ENCODE measurements at places on chromosomes 5 and 9.
A peak's percentile ranks its signal among the peaks of the same experiment; 100 is the strongest.

DNA sequence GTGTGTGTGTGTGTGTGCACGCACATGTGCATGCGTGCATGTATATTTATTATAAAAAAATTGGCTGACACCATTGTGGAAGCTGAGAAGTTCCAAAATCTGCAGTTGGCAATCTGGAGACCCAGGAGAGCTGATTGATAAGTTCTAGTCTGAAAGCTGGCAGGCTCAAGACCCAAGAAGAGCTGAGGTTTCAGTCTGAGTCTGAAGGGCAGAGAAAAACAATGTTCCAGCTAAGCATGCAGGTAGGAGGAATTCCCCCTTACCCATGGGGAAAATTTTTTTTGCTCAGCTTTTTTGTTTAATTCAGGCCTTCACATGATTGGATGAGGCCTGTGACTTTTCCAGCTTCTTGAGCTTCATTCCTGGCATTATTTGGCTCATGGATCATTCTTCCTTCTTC, 31.2 kb upstream of the ACTBL2 start:
- DNase-seq = no peak

DNA sequence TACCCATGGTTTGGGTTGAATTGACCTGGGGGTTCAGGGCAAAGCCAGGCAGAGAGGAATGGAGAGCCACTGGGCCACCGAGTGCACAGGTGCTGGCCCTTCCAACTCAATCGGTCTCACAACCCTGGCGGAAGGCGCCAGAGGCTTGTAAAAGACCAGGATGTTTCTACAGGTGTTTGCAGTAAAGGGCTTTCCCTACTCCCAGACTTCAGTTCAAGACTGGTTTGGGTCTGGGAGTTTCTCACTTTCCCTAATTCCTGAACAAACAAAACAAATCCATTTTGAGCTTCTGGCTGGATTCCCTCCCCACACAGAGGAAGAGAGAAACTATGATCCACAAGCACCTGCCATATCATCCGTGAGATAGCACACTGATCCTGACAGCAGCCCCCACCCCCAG, 125.2 kb upstream of the KLF4 start:
- no peak for DNase-seq

GRCh38 chr5:73633060-73633459, 7.1 kb downstream of the ARHGEF28 start:
- DNase-seq = no peak

GRCh38 chr5:122183098-122183787, 53.9 kb downstream of the ZNF474 start:
- no peak for DNase-seq

- no peak for DNase-seq
These were observed 205.0 kb downstream of the SLIT3 start for GRCh38 chr5:169095976-169096375.

DNA sequence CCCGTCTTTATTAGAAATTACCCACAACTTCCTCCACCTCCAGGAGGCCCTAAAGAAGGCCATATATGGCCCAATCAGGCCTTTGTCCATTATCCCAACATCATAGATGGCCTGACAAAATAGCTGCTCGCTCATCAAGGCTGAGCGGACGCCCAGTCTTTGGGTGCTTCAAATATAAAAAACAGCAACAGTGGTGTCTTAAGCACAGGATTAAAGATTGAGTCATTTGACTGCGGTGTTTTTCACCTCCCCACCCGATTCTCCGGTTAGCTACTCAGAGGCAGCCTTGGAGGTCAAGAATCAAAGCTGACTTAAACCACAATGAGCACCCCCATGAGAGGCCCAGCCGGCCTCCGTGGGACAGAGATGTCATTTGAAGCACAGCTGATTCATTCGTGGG, 18.8 kb downstream of the S1PR3 start:
- DNase-seq = no peak

DNA sequence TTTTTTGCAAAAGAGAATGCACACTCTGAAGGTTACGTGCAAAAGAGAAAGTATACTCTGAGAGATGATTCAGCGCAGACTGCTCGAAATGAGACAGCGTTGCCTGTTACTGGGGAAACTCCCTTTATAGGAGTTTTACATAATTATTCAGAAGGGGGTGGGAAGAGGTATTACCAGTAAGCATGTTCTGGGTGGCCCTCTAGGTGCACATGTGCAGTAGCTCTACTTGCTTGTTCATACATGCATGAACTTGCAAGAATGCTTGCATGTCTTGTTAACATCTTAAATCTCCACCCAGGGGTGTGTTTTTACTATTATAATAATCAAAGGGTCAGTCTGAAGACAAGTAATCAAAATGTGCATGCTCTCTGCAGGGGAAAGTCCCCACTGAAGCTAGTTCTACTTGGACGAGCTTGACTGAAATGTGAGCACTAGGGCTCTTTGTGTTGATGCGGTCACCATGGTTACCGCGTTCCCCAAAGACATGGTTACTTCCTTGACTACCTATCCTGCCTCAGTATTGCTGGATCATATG, 75.5 kb downstream of the SGCD start:
- no peak for DNase-seq

DNA sequence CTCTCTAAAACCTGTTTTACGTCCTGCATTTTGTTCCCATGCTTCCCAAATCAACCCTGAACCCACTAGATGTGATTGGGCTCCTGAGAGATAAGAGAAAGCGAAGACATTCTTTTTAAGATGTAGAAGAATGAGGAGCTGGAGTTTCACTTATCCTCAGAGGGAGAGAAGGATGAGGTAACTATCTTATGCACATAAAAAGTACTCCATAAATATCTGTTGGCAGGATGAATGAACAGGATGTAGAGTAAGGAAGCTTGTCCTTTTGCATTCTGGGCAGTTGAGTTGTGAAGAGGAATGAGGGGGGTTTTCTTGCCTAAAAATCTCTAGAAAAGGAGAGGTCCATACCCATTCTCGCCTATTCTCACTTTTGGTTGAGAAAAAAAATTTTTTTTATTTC, 163.2 kb downstream of the UNC13B start:
- no peak for DNase-seq

GRCh38 chr9:70205366-70206020, 53.3 kb upstream of the SMC5 start:
- no peak for DNase-seq

GRCh38 chr5:98786191-98786853, 12.9 kb downstream of the RGMB start:
- DNase-seq = no peak

- DNase-seq = no peak
These were observed 1.9 kb downstream of the OSMR start for GRCh38 chr5:38847559-38848347.

GRCh38 chr9:34049630-34050384, 1.1 kb upstream of the UBAP2 start:
- peak; percentile 62 for DNase-seq

DNA sequence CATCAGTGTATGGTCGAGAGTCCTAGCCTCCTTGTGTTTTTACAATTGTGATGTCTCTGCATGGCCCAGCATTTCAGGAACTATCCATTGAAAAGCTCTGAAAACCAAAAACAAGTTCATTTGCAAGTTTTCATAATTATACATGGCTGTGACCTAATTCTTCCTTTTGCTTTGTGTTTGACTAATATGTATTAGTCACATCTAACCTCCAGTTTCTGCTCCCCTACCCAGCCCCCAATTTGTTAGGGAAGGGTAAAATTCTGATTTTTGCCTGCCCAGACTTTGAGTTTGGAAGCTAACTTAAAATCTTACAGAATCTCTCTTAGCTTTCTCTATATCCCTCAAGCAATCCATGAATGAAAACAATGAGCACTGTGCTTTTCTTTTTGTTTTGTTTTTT, 128.2 kb upstream of the SEMA6A start:
- no peak for DNase-seq

DNA sequence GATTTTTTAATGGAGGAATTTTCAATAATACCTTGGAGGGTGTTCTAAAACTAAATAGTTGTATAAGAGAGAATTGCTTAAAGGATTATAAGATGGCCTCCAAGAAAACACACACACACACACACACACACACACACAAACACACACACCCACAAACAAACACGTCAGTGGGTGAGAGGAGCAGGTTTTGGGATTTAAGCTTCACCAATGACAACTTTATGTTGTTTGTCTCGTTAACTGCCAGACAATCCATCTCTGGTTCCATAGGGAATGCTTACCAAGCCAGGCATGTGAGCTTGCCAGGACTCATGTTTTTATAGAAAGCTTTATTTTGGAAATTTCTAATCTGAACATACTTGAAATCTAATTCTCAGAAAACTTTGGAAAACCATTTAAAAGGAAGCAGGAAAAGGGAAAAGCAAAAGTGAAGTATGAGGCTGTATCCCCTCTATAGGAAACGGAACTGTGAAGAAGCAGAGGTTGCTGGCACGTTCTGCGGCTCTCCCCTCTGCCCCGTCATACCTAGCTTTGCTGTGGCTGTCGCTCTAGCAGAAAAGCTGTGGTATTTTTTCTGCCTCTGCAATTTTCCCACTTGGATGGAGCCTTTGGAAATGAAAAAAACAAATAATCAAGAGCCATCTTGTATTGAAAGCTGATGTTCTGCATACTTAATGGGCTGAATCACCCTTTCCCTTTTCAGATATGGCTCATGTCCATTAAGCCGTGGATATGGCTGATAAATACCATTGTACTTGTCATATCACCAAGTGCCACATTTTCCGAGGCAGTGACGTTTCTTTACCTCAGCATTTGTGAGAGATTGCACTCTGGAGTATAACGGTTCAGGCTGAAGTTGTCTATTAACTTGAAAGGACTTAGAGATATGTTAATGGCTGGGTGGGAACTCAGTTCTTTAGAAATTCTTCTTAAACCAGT, 112.7 kb downstream of the NTRK2 start:
- no peak for DNase-seq

GRCh38 chr5:1685066-1685465, 114.6 kb downstream of the MRPL36 start:
- DNase-seq = peak; percentile 94

DNA sequence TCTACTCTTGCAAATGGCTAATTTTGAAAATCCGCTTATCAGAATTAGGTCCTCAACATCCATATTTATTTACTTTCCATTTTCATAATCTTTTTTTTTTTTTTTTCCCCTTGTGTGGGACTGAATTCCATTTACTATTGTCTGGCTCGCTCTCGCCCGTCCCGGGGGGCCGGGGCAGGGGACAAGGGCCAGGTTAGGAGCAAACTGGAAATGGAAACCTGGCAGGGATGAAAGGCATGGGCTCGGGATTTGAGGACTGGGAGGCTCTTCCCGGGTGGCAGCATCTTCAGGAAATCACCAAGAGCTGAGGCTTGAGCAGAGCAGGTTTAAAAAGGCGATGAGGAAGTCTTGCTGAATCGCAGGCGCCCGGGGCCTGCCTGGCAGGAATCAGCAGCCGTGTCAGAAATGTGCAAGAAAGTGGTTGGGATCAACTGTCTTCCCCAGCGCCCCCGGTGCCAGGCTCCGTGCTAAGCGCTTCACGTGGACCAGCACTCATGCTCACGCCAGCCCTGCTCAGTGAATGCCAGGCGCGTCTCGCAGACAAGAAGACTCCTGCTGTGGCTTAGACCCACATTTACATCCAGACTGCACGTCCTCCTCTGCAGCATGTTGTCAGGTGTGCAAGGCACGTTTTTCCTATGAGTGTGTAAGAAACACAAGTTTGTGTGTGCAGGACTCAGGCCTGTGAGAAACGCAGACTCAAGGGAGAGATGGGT, 66.3 kb upstream of the UNC5A start:
- DNase-seq = no peak

- DNase-seq = peak; percentile 76
These were observed 1115.5 kb downstream of the DTWD2 start for GRCh38 chr5:117872798-117873368.

DNA sequence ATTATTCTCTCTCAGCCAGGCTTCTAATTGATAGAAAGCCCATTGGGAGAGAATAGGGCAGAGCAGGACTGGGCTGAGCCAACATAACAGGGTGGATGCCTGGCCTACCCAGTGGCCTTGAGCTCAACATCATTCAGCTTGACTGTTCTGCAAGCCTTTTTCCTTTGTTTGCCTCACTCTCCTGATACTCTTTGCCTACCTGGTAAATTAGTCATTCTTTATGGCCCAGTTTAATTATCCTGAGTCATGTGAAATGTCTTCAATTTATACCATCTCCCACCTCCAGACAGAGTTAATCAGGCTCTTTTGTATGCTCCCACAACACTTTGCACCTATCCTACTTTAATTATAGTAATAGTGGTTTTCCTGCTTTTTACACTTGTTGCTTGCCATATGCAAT, 13.6 kb downstream of the GLRA1 start:
- DNase-seq = no peak

- no peak for DNase-seq
These were observed 392.2 kb downstream of the EBF1 start for GRCh38 chr5:158707534-158707933.

GRCh38 chr9:21432672-21433425, 7.4 kb upstream of the IFNA1 start:
- no peak for DNase-seq

GRCh38 chr5:149921597-149921996, 23.0 kb downstream of the PDE6A start:
- no peak for DNase-seq

DNA sequence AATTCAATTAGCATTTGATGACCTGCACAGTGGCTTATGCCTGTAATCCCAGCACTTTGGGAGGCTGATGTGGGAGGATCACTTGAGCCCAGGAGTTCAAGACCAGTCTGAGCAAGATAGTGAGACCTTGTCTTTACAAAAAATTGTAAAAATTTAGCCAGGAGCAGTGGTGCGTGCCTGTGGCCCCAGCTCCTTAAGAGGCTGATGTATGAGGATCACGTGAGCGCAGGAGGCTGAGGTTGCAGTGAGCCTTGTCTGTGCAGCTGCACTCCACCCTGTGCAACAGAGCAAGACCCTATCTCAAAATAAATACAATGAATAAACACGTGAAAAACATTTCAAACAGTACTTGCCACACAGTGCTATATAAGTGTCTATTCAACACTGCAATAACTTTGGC, 4.2 kb downstream of the ABCA1 start:
- DNase-seq = no peak

DNA sequence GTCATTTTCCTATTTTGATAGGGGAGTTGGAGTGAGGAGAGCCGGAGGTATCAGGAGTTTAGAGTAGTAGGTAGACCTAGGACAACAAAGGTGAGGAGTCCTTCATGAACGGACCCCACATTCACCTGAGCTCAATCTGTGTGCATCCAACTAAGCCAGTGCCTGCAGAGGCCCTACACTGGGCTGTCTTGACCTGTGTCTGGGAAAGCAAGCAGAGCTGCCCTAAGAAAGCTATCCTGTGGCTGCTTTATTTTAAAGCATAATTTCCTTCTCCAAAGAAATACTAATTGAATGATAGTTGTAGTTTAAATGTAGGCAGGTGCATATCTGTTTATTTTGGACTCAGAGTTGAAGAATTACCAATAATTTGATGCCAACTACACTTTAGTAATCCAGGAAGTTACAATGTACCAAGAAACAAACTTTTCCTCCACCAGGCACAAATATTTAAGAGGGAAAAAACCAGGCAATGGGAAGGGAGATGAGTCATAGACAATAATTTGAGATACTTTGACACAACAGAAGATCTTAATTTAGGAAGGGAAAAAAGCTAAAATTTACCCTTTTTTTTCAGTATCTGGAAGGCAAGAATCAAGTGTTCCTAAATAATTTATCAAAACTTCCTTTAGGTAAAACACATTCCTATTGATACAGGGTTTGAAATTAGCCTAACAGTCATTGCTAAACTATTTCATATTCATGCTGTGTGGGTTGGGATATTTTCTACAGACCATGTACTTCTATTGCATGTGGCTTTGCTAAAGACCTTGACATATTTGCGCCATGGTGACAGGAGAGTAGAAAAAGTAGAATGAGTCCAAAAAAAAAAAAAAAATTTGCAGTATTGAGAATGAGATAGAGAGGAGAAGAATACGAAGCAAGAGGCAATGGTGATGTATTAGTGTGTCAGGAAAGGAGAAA, 376.6 kb upstream of the TUSC1 start:
- DNase-seq = no peak

GRCh38 chr5:137498301-137498735, 808 bp downstream of the SPOCK1 start:
- DNase-seq = no peak
